ENCODE measurements at places on chromosomes 5 and 9. TPM values are rescaled to one million over a fixed set of nuclear protein-coding genes. Genes with fewer than 3 reads are reported as not detected.

GRCh38 chr9:34991607-34992375 lies 2.2 kb downstream of the DNAJB5 start:
- DNase-seq = no peak

GRCh38 chr5:159906943-159907342 lies 9.3 kb upstream of the ADRA1B start:
- DNase-seq = no peak

GRCh38 chr9:134525070-134525815 lies 116.4 kb upstream of the COL5A1 start:
- no peak for DNase-seq

DNA sequence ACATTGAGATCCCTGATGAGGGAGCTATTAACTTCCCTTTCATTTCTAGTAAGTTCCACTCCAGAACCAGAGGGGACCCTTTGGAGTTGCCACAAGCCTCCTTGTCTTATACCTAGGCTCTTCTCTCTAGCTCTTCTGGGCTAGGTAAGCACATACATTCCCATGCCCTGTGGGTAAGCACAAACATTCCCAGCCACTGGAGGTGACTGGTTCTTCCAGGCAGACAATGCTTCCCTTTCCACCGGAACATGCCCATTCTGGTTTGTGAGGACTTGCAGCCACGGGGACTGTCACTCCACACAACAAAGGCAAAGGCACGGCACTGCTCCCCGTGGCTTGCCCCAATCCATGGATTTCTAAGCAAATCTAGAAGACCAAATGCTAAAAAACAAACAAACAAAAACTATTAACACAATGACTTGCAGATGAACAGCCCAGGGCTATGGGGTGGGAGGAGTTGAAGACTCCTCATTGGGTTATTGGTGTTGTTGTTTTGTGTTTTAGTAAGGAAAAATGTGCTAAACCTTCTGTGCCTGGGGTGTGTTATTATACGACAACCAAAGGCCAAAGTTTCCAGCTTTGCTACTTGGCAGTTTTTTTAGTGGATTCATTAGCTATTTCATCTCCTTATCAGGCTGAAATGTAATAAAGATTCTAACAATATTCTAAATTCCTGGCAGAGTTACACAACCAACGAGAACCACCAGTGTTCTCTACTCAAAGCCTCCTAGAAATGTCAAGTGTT lies 276.2 kb downstream of the SYK start:
- no peak for DNase-seq

GRCh38 chr5:174596429-174596828 lies 128.0 kb upstream of the MSX2 start:
- DNase-seq = no peak

Gene ABHD17B
- total RNA-seq = 19.6 TPM

Gene COL23A1
- 0.21 TPM for total RNA-seq

All from kidney epithelial cell (primary cell).